GM23338 (cell line): ENCODE measurements at places on chromosomes 6 and 20. TPM values are rescaled to one million over a fixed set of nuclear protein-coding genes. Genes with fewer than 3 reads are reported as not detected.
A peak's percentile ranks its signal among the peaks of the same experiment; 100 is the strongest.

- DNase-seq: no peak
Observed at GRCh38 chr6:44291841-44292240, 21.3 kb downstream of the AARS2 start.

DNA sequence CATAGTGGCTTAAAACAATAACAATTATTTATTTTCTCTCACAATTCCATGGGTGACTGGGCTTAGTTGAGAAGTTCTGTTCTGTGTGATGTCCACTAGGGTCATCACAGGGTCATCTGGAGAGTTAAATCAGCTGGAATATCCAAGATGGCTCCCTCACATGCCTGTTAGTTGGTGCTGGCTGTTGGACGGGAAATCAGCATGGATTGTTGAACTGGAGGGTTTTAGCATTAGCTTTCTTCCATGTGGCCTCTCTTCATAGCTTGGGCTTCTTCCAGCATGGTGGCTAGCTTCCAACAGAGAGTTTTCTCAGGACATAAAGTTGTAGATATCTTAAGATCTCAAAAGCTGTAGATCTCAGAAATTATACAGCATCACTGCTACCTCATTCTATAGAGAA lies 19.6 kb downstream of the MARCKS start:
- DNase-seq: peak; percentile 47

The FAM217A gene
- not detected in 2 replicates for total RNA-seq

The SFTA2 gene
- total RNA-seq: not detected in 2 replicates
